T-cell (primary cell): ENCODE measurements at places on chromosomes 12 and 14. TPM values are rescaled to one million over a fixed set of nuclear protein-coding genes. Genes with fewer than 3 reads are reported as not detected.

- DNase-seq, result no peak
- no peaks in the 10 kb centered on the region for H3K4me1 ChIP-seq
- no peaks in the 10 kb centered on the region for H3K36me3 ChIP-seq
- H3K4me3 ChIP-seq, result no peak overlapping the region
Measured at GRCh38 chr12:14607568-14607967, 39.9 kb upstream of the PLBD1 start.

- H3K27me3 ChIP-seq, result no peaks in the 10 kb centered on the region
- no peak for DNase-seq
- H3K27ac ChIP-seq, result no peak overlapping the region
Measured at GRCh38 chr14:77544571-77544970, 46.0 kb upstream of the ISM2 start.

DNA sequence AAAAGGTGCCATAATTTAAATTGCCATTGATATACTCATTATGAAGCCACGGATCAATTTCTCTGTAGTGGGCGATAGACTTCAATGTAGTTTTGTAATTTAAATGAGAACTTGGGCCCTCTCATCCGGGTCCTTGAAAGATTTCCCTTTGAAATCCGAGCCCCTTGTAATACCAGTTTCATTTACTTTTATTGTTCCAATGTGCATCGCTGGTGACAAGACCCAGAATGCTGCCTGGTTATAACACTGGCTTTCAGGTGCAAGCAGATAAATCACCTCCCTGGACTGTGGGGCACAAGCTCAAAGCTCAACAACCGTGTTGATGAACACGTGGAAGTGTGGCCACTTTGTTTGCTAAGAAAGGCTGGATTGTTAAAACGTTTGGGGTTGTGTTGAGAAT lies 68.9 kb upstream of the FZD10 start:
- H3K4me1 ChIP-seq, result no peaks in the 10 kb centered on the region
- no peak for DNase-seq
- H3K27ac ChIP-seq, result no peak overlapping the region
- H3K4me3 ChIP-seq, result no peak overlapping the region

- no peaks in the 10 kb centered on the region for H3K36me3 ChIP-seq
- no peak overlapping the region for H3K27ac ChIP-seq
- H3K4me3 ChIP-seq, result no peak overlapping the region
Measured at GRCh38 chr12:65495233-65495632, 216.8 kb downstream of the MSRB3 start.

GRCh38 chr12:65942102-65942501 lies 117.8 kb downstream of the HMGA2 start:
- no peaks in the 10 kb centered on the region for H3K27me3 ChIP-seq
- H3K4me3 ChIP-seq, result no peak overlapping the region
- no peak overlapping the region for H3K27ac ChIP-seq

DNA sequence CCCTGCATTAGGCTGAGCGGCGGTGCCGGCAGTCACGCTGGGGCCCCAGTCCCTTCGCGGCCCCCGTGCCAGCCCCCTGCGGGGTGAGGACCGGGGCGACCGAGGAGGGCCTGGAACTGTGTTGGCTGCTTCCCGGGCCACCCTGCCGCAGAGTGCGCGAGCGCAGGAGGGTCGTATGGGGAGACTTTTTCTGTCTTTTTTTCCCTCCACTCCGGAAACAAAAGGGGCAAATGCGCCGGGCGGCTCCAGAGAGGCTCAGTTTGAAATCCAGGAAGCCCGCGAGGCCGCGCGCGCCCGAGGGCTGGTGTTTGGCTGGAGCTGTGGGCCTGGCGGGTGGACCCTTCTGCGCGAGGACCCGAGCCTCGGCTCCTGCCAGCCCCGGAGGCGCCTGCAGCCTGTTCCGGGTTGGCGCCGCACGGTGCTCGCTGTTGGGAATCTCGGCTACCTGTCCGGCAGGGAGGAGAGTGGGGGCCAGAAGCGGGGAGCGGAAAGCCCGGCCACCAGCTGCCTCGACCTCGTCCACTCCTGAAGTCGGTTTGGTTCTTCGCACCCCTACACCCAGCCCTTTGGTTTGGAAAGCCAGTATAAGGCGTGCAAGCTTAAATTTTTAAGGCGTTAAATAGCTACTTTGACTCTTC lies 638 bp downstream of the PLEKHG3 start:
- no peaks in the 10 kb centered on the region for H3K36me3 ChIP-seq
- peaks cover 26% of the 10 kb centered on the region for H3K4me1 ChIP-seq
- H3K27ac ChIP-seq, result peak overlapping the region; percentile 80
- H3K4me3 ChIP-seq, result peak overlapping the region; percentile 58

DNA sequence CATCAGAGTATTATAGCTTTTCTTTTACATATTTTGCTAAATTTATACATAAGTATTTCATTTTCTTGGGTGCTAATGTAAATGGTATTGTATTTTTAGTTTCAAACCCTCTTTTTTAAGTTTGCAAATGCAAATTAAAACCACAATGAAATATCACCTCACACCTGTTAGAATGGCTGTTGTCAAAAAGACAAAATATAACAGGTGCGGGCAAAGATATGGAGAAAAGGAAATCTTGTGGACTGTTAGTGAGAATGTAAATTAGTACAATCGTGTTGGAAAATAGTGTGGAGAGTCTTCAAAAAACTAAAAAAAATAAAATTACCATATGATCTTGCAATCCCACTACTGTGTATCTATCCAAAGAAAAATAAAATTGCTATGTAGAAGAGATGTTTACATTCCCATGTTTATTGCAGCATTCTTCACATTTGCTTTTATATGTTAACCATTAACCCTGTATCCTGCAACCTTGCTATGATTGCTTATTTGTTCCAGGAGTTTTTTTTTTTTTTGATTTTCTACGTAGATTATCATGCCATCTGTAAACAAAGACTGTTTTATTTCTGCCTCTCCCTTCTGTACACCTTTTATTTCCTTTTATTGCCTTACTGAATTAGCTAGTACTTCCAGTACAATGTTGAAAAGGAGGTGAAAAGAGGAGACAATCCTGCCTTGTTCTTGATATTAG lies 405.4 kb upstream of the MIS18BP1 start:
- H3K4me1 ChIP-seq, result no peaks in the 10 kb centered on the region
- no peaks in the 10 kb centered on the region for H3K27me3 ChIP-seq
- no peak for DNase-seq
- no peaks in the 10 kb centered on the region for H3K36me3 ChIP-seq
- no peak overlapping the region for H3K27ac ChIP-seq

DNA sequence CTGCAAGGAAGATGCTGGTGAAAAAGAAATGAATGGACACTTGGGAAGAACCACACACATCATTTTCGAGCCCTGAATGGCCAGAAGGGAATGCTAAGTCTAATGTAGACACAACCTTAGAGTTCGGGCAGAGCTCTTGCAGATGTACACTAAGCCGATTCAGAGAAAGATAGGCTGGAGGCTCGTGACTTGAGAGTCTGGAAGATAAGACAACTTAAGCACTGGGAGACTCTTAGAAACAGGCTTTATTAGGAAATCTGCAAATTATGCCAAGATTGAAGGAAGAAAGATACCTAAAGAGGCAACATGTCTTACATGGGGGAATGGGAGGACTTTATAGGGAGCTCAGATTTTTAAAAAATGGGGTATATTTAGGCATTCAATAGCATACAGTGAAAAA lies 13.5 kb downstream of the TBPL2 start:
- H3K36me3 ChIP-seq, result no peaks in the 10 kb centered on the region
- no peak overlapping the region for H3K4me3 ChIP-seq
- DNase-seq, result no peak
- no peak overlapping the region for H3K27ac ChIP-seq
- H3K27me3 ChIP-seq, result no peaks in the 10 kb centered on the region

- H3K27ac ChIP-seq, result no peak overlapping the region
- H3K36me3 ChIP-seq, result no peaks in the 10 kb centered on the region
- H3K4me1 ChIP-seq, result peaks cover 35% of the 10 kb centered on the region
Measured at GRCh38 chr12:47415054-47415453, 290.8 kb downstream of the RPAP3 start.

SLC41A2 gene
- total RNA-seq, result 2.4 TPM

CLEC9A gene
- not detected for total RNA-seq

AKAP3 gene
- 2.9 TPM for total RNA-seq

RND1 gene
- 7.1 TPM for total RNA-seq
